ENCODE measurements at places on chromosomes 2 and 18. TPM values are rescaled to one million over a fixed set of nuclear protein-coding genes. Genes with fewer than 3 reads are reported as not detected.

- DNase-seq: no peak
Measured at GRCh38 chr2:106562268-106563186, 75.4 kb downstream of the CD8B2 start.

- DNase-seq: no peak
Measured at GRCh38 chr2:64804651-64805050, 150.9 kb upstream of the SERTAD2 start.

DNA sequence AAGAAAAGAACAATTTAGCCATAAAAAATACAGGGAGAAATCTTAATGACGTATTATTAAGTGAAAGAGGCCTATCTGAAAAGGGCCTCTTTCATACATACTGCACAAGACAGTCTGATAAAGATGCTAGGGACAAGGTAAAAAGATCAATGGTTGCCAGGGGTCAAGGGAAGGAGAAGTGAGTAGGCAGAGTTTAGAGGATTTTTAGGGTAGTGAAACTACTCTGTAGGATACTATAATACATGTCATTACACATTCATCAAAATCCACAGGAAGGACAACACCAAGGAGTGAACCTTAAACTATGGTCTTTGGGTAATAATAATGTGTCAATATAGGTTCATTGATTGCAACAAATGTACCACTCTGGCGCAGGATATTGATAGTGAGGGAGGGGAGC is 289.3 kb downstream of the FSIP2 start:
- no peak for DNase-seq

DNA sequence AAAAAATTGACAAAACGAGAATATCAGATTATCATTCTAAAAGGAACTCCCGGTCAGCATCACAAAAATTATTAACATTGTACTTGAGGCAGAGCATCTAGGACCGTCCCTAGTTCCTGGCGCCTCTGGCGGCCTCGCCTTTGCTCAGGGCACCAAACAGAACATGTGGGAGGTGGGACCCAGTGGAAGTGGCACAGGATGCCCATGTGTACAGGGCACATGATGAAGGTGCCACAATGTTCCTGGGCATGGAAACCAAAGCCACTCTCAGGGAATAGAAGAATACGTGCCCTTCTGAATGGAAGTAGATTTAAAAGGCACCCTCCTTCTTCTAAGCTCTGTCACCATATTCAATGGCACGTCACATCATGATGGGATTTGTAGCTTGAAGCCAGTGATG is 30.1 kb upstream of the MARCO start:
- DNase-seq: no peak

DNA sequence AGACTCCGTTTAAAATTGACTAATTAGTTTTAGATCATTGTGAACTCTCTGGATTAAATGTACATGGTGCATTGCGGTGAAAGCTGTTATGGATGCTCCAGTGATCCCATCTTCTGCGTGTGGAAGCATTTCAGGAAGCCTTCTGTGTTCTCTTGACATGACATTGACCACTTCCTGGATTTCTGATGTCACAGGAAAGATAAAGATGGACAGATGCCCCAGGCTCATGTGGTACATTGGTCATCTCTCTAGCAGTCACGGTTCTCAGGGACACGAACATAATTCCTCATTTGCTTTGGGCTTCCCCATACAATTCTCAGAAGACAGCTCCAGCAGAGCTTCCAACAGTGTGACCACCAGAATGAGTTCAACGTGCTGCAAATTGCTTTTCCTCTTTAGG is 26.9 kb downstream of the AGAP1 start:
- no peak for DNase-seq

DNA sequence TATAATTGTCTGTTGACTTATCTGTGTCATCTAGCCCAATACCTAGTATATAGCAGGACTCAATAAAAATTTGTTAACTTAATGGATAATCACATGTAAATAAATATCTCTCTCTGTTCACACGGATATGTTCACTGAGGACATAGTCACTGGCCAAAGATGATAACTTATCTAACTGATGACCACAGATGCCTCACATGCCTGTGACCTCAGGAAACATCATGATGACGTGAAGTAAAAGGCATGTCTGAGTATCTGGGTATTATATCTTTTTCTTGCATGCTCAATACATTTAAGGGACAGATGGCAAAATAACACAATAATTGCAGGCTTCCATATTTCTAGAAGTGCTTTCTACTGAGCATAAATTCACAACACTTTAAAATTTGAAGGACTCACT is 41.4 kb upstream of the PARD3B start:
- no peak for DNase-seq

- DNase-seq: no peak
Measured at GRCh38 chr2:64793701-64794100, 140.0 kb upstream of the SERTAD2 start.

DNA sequence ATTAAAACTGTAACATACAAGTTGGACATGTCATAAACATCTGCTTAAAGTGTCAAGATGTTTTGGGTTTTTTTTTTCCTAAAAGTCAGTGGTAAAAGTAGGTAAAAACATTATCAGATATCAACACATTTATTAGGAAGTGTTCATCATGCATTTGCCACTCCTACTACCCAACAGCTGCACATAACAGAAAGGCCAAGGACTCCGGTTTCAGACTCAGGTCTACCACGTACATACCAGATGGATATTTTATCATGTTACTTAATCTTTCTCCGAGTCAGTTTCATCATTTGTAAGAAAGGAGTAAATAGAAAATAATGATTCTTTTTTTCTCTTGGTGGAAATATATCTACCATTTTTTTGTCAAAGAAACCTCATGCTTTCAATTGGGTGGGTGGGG is 192.3 kb downstream of the UBE2E3 start:
- DNase-seq: no peak

GRCh38 chr18:72613534-72613930 is 69.4 kb upstream of the CBLN2 start:
- DNase-seq: no peak

- DNase-seq: no peak
Measured at GRCh38 chr2:114286438-114286837, 156.0 kb upstream of the DPP10 start.

DNA sequence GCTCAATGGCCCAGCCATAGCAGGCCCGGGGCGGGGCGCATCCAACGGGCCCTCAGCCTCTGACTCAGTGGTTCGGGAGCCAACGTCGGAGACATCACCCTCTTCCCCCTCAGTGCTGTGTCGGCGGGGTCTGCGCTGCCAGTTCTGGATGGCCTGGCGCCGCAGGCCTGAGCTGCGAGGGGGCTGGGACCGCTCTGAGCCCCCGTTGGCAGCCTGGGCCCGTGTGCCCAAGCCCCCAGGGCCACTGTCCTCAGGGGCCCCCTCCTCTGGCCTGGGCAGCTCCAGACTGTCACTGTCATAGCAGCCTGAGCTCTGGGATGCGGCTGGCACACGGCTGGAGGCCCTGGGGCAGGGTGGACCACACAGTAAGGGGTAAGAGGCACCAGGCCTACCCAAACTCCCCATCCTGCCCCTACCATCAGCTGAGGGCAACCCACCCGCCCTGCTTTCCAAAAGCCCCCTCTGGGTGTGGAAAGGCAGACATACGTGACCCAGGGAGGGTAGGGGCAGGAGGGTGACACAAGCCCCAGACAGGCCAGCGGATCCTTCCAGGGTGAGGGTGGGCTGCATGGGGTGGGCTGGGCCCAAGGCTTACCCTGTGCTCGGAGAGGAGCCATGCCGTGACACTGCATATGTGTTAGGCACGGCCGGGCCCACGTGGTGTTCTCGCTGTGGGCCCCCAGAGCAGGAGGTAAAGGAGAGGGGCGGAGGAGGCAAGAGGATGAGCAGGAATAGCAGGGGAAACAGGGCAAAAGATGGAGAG is 18.8 kb downstream of the FBXO41 start:
- DNase-seq: no peak

DNA sequence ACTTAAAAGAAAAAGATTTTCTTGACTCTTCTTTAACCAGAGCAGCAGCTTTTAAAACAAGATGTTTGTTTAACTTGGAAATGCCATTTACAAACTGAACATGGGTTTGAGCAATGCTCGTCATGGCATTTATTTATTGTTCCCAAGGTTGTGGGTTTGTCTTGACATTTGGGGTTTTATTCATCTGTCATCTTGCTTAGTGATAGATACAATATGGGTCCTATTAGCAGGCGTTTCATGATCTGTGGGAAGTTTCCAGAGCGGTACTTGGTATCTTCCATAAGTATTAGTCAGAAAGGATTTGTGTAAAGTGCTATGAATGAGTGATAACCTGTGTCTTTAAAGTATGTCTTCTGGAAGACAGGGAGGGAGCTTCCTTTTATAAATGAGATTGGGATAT is 29.9 kb upstream of the MGAT5 start:
- no peak for DNase-seq

RBKS gene
- total RNA-seq: 1.1 TPM

PLB1 gene
- total RNA-seq: 4.2 TPM

DNA sequence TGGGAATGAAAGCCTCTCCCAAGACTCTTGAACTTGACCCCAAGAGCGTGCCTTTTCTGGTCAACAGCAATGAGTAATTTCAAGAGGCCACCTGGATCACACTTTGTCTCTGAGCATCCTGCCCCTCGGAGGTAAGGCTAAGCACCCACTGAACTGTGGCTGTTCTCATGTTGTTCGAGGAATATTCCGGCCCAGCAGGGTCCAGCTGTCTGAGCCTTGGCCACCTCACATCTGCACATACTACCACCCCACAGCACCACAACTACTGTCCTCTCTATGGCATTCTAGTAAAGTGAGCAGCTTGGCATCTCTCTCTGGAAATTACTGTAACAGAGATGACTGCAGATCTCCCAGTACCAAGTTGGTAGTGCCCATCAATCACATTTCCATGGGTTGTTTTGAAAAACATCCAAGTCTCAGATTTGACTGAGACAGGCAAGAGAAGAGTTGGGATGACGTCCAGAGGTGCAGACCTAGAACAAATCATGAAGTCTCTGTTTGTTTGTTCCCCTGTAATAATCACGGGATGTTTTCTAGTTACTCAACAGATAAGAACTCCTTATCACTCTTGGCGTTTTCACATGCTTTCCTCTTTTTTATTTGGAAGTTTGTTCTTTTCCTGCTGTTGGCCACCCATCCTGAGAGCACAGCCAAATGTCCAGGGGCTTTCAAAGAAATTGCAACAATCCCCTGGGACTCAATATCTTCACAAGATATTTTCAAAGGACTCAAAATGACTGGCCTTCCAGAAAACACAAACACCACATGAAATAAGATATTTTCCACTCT is 336.0 kb upstream of the TNP1 start:
- no peak for DNase-seq

ZNF385B gene
- 1.2 TPM for total RNA-seq

All from mammary epithelial cell (primary cell).